ENCODE measurements at places on chromosomes 2 and 18.

DNA sequence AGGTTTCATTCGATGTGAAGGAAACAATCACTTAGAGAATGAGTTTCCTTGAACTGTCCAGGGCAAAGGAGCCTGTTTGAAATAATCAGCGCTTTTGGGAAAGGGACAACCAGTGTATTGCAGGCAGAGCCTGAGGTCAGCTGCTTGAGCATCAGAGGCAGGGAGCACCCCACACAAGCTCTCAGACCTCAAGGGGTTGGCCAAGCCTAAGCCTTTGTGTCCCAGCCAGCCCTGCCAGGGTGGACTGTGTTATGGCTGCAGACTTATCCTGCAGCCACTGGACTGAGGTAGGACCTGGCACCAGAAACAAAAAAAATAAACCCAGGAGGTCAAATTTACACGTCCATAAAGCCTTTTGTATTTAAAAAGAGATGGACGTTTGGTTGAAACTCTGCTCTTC, 228.3 kb downstream of the SEPTIN10 start:
- DNase-seq, result no peak

- DNase-seq, result no peak
These were observed 18.1 kb upstream of the RASGRP3 start for GRCh38 chr2:33458248-33458819.

GRCh38 chr2:235639428-235639773, 145.6 kb downstream of the AGAP1 start:
- DNase-seq, result no peak

DNA sequence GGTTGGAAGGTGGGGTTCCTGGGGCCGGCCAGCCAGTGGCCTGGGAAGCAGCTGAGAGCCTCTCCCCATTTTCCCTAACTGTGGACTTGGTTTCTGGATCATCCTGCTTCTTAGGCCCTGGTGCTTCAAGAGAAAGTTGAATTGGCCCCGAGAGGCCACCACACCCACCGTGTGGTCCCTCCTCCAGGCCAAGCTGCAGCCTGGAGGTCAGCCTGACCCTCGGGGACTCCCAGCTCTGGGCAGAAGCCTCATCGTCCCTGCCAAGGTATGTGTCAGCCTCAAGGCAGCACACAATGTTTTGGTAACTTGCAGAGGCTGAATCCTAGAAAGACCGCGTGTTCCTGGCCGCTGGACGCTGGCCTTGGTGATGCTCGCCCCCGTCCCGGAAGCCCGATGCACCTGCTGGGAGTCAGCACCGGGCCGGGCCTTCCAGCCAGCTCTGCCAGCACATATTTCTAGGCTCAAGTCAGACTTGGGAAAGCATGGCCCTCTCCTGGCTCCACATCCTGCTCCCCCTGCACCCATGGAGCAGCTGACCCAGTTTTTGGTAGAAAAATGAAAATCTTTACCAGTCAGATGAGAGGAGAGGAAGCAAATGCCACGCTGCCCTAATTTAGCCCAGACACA, 72.6 kb downstream of the ACTR2 start:
- DNase-seq, result no peak

DNA sequence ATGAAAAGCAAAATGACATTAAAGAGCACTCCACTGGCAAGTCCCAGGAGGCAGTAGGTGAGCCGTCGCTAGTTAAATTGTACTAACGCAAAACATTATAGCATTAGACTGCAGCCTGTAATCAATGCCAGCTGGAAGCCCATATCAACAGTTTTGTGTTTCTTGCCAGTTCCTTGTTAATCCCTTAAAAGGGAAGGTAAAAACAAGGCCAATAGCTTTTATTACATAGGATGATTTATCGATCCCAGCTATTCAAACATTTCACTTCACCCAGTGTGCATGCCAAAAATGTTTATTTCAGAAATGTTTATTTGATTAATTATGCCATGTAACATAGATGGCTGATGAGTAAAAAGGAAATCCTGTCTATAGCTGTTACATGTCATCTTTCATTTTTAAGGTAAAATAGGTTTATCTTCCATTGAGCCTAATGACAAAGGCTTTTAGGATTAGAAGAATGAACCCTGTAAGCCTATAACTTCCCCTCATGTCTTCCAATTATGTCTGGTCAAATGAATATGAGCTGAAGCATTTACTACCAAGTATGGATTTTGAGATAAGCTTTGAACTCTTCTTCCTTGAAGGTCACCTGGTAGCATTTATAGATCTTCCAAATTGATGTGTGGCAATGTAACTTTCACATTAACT, 591.2 kb downstream of the RNF144A start:
- DNase-seq, result peak; percentile 77

GRCh38 chr2:101205521-101206479, 46.9 kb upstream of the CNOT11 start:
- peak; percentile 59 for DNase-seq

DNA sequence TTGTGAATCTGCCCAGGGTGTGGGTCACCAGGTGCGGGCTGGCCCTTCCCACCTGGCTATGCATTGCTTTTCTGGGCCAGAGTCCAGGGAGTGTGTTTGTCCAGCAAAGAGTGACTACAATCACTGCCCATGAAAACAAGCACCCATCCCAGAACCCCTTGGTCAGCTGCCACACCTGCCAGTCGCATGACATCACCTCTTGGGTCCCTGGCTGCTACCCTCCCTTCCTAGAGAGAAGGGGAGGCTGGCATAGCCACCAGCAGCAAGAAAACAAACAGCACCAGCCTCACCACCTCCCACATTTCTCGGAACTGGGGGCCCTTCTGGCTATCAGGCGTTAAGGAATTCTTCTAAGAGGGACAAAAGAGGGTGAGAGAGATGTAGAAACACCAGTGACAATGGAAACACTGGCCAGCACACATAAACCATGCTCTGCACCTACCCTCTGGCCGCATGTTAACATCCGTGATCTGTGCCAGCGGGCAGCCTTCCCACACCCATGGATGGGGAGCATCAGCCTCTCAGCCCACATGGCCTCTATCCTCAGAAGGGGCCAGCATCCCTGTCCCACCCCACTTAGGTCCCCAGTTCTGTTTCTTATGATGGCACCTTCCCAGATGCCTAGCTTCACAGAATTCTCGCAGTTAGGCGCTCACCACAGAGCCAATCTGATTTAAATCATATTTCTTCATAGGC, 109.7 kb upstream of the GLI2 start:
- DNase-seq, result no peak

GRCh38 chr2:119487434-119488244, 36.6 kb downstream of the SCTR start:
- DNase-seq, result no peak

DNA sequence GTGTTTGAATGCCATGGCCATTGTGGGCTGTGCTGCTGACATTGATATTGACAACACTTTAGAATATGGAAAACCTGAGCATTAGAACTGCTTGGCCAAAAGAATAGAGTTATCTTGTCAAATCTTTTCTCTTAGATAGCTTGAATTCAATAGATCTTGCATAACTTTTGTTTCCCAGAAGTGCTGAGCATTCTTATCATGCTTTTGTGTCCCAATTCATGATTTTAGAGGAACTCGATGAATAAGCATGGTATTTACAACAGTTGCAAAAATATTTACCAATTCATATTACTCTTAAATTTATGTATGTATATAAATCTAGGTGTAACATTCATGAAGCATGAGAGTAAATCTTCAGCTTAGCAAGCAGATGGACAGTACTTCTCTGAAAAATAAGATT, 508.0 kb downstream of the BCL11A start:
- no peak for DNase-seq
